ENCODE measurements at places on chromosomes 16 and 17.

- no peak for DNase-seq
Measured at GRCh38 chr17:15454346-15454745, 13.1 kb downstream of the CDRT4 start.

DNA sequence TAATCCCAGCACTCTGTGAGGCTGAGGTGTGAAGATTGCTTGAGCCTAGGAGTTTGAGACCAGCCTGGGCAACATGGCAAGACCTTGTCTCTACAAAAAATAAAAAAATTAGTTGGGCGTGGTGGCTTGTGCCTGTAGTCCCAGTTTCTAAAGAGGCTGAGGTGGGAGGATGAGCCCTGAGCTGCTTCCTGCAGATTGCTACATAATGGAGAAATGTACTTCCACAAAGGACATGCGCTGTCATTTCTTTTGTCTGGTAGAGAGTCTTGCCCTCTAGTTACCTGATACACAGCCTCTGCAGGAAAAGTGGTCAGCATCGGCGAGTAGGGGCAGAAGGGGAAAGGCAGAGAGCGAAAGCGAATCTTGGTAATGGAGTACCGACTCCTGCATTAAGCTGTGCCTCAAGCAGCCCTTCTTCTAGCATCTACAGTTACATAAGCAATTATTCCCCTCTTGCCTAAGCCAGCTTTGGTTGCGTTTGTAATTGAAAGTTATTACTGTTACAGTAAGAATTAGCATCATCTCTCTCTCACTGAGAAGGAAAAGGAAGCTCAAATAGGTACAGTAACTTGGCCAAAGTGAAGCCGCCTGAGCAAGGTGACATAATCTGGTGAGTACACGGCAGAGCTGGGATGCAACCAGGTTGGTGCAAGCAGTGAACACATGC lies 18.5 kb upstream of the GGA2 start:
- DNase-seq = no peak

DNA sequence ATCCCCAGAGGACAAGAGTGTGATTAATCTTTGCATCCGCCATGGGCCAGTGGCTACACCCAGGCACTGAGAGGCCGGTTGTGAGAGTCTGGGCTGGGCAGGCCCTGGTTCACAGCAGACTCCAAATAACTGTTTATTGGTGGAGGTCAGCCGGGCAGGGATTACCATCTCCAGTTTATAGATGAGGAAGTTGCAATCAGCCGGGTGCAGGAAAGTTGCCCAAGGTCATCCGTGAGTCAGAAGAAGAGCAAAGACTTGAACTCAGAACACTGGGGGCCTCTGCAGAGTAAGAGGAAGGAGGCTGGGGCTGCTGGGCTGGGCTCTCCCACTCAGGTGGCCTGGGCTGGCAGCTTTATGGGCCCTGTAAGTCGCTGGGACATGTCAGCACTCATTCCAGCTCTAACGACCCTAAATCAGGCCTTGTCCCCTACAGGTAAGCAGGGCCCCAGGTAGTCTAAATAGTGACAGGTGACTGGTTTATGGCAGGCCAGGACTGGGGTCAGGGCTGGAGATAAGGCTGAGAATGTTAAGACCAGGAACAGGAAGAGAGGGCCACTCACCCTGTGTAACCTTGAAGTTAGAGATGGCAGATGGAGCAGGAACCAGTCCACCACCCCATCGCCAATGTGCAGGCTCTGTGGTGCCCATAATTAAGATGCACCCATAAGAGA lies 2.1 kb upstream of the CA4 start:
- no peak for DNase-seq

DNA sequence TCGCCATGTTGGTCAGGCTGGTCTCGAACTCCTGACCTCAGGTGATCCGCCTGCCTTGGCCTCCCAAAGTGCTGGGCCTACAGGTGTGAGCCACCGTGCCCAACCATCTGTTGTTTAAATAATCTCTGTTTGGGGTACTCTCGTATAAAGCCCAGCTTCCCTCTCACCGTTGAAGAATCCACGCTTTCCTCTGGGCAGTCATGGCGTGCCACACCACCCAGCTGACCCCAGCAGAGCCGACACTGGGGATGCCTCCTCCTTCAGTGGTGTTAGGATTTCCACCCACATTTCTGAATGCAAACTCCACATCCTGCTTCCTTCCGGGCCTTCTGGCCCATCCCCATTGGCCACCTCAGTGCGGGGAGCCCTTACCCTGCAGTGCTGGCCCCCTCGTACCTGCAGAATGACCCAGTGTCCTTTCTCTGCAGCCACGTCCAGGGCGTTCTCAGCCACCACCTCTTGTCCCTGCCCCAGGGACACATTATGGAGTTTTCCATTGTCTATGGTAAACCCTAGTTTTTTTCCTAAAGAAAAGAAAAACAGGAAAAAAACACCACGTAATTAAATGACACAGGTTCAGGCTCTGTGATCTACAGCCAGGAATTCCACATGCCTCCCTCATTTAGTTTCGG lies 60.4 kb downstream of the PGS1 start:
- no peak for DNase-seq

GRCh38 chr16:75079346-75079926 lies 37.1 kb downstream of the LDHD start:
- no peak for DNase-seq

DNA sequence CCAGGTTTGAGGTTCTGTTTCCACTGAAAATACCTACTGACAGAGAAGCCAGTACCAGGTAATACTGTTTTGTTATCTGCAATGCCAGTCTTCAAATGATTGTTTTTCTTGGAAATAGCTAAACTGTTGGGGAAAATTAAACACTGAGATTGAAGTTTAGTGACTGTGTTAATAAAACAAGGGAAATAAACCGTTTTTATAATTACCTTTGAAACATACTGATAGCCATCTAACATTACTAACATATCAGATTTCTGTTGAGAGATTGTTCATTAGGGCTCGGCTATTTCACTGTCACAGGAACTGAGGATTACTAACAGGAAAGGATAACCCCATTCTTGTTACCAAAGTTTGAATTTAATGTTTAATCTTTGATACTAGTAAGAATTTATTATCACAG lies 42.1 kb downstream of the CYB5B start:
- no peak for DNase-seq

- no peak for DNase-seq
Measured at GRCh38 chr17:69884356-69884755, 190.7 kb upstream of the KCNJ16 start.

DNA sequence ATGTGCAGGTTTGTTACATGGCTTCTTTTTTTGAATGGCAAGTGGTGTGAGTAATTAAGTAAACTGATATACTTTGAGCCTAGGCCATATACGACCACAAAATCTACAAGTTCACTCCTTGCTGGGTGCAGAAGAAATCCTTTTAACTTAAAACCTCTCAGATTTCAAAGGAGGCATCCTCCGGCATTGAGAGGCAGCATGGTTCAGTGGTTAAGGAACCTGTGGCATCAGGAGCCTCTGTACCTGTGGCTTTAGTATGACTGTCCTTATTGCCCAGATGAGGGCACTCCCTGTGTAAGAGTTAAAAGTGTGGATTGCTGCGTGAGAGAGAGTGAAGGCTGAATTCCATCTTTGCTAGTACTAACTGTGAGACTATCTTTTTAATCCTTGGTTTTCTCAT lies 3.3 kb downstream of the NLRP1 start:
- DNase-seq = no peak

DNA sequence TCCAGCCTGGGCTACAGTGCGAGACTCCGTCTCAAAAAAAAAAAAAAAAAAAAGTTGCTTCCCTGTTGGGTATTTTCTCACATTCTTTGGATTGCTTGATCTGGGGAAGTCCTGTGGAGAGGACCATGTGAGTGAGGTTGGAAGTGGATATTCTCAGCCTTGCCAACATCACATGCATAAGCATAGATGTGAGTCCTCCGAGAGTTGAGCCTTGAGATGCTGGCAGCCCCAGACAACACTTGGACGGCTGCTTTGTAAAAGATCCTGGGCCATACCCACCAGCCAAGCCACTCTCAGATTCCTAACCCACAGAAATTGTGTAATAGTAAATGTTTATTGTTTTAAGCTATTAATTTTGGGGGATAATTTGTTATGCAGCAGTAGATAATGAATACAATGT lies 1570.0 kb upstream of the GOT2 start:
- no peak for DNase-seq

DNA sequence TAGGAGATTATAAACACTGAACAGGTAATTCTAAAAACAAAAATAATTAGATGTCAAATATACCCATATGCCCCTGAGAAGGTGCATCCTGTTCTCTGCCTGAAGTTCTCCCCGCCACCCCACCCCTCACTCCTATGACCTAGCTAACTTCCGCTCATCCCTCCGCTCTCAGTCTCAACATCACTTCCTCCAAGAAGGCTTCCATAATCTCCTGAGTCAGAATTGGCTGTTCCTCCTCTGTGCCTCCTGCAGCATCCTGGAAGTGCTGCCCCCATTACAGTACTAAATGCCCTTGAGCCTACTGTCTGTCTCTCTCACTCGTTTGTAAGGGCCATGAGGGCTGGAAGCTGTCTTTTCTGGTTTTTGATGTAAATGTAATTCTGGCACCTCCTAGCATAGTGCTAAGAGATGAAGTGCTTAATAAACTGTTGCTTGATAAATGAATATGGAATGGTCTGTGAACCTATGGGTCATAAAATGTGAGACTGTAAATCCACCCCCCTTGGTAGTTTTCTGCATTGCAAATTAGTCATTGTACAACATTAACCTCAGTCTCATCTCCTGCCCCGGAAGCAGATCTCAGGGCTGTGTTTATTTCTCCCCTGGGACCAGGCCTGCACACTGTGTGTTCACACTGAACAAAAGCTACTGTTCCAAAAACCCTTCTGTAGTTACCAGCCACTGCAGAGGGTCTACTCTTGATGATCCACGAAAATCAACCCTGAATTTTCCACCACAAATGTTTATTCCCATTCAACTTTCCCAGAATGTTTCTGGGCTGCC lies 3.9 kb upstream of the MYO1D start:
- DNase-seq = no peak
